ENCODE measurements at places on chromosomes 2 and 18. TPM values are rescaled to one million over a fixed set of nuclear protein-coding genes. Genes with fewer than 3 reads are reported as not detected.

GRCh38 chr2:65626831-65627230 lies 194.4 kb upstream of the SPRED2 start:
- DNase-seq: no peak

DNA sequence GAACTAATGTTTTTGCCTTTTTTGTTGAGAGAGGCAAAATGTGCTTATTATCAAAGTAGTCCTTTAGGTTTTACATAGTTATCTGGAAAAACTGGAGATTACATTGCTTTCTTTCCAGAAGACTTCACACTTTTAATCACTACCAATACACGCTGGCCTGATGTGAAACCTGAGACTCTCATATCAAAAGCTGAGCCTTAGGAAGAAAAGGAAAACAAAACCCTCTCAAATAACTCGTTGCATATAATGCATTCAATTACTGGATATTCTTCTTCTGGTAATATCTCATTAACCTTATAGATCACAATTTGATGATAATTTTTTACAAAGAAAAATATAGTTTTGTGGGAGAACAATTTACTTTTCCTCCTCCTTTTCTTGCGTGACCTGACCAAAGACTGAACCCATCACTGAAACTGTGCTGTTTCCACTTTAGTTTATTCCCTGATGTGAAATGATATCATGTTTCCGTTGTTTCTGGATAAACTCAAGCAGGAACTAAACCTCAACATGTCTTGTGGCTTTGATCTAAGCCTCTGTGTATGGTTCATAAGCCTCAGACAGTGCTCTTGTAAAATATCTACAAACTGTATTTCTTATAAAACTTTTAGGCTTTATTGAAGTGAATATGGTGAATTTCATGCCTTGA lies 332.4 kb downstream of the GULP1 start:
- no peak for DNase-seq

Gene CYRIA
- 8.2 TPM for total RNA-seq

- DNase-seq: no peak
These were observed 802.6 kb upstream of the CHAC2 start for GRCh38 chr2:52964916-52965530.

DNA sequence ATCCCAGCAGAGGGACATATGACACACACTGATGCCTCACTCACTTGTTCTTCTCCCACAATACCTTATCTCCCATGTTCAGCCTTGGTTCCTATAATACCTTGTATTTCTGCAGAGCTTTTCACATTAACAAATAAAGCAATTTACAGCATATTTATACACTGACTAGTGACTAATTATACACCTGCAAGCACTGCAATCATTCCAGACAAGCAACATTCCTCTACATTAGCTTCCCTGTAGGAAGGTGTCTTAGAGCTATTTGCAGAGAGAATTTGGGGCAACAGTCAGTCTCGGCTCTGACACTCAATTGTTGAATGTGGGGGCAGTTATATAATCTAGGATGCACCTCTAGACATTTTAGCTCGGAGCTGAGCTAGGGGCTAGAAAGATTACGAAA lies 9.5 kb upstream of the INSIG2 start:
- DNase-seq: no peak

Gene GYPC
- total RNA-seq: 26.7 TPM

GRCh38 chr2:85240055-85240454 lies 87.7 kb downstream of the TGOLN2 start:
- no peak for DNase-seq

DNA sequence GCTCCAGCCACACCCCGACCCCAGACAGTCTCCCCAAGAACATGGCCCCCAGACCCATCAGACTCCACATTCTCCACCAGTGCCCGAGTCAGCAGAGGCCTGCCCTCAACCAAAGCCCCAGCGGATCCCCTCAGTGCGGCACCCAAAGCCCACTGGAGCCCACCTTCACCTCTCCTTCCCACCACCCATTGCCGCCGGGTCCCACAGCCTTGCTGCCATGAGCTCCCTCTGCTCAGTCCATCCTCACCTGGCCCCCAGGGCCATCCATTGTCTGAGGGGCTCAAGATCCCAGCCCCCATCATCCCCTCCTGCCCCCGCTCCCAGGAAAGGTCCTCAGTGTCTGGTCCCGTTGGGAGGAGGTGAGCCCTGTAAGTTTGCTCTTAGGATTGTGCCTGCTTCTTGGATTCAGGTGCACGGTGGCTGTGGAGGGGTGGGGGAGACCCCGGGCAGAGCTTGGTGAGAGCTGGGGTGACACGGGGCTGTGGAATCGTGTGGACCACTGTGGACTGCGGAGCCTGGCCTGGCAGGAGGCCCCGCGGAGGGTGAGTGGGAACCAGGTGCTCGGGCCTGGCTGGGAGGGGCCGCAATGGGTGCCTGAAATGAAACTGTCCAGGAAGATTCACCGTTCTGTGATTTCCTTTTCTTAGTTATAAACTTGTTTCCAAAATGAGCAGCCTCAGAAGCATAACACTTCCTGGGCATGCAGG lies 32.7 kb upstream of the GPC1 start:
- DNase-seq: no peak

DNA sequence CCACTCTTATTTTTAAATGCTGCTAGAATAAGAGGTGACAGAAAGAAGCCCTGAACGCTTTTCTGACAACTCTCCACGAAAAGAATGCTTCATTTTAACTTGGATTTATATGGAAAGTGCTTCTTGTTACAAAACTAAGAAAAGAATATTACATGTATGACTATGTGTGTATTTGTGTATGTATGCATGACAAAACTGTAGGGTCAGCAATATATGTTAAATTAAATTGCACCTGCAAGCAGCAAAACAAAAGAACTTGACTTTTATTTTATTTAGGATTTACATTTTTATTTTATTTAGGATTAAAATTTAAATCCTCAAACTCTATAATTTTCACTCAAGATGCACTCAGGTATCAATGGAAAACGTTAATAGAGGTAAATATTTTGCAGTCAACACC lies 187.1 kb downstream of the NR4A2 start:
- no peak for DNase-seq

GRCh38 chr2:128303095-128303791 lies 15.4 kb downstream of the HS6ST1 start:
- no peak for DNase-seq

DNA sequence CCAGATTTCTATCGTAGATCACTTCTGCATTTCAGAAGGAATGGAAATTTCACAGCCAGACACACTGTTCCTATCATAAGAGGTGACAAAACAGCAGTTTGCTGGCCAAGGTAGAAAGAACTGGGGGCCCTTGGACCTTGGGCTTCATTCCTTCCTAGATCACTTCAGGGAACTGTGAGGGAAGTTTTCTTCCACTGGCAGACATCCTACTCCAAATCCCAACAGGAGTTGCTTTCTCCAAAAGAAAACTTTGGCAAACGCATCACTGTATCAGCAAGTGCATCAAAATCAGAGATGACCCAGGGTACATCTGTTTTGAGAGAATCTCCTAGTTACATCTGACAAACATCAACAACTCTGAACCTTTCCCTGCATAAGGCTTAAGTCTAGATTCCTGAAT lies 348.4 kb upstream of the KLHL29 start:
- DNase-seq: no peak

DNA sequence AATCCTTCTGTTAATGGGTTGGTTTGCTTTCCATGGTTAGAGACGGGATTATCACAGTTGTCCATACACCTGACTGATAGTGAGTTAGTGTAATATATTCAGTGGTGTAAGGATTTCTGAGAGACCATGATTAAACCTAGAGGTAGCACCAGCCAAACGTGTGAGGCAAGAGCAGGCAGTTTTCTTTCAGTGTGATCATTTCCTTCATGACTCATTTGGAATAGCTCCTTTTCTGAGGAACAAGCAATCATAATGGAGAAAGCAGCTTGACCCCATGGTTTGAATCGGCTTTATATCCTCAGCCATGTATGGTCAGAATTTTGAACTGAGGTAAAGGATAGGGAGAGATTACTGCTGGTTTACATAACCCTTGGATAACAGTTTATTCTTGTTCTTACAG lies 2.9 kb downstream of the MXD1 start:
- DNase-seq: no peak

Gene IL37
- not detected for total RNA-seq

Gene IL1RN
- total RNA-seq: not detected

DNA sequence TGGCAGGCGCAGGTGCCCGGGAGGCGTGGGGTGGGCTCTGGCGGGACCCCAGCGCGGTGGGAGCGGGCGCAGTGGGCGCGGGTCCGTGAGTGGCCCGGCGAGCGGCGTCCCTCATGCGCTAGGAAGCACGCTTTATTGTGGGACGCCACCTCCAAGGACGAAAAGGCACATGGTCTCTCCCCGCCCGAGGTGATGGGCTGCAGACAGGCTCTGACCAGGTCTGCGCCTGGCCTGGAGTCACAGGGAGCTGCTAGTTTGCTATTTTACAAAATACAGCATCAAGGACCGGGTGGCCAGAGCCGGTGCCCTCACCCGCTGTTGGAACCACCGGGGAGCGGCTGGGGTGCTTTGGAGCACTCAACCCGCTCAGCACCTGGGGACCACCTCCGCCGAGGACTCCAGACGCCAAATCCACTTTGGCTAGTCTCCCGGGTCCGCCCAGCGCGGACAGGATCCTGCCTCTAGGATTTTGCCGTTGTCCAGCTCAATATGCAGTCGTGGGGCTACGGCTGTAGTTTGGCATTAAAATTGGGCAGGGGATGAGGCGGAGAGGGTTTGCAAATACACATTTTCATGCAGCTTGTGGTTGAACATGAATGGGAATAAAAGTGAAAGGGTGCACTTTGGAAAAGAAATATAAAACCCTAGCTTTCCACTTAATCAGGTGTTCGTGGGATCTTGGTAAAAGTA lies 65.4 kb downstream of the LRRFIP1 start:
- DNase-seq: no peak

GRCh38 chr18:59616501-59616900 lies 80.7 kb downstream of the CCBE1 start:
- DNase-seq: no peak

DNA sequence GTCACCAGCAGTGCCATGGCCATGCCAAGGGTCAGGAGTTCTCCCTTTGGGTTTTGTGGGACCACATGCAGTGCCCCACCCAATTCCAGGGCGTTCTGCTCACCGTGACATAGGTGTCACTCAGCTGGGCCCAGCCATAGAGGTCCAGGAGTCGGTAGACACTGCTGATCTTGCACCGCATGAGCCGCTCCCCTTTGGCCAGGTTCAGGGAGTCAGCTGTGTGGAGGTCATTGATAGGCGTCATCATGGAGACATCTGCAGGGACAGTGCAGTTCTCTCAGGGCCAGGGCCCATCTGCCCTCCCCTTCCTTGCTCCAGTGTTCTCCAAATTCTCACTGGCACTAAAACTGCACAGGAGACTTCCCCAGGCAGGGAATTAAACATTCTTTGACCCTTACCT lies 71.9 kb downstream of the ADD2 start:
- no peak for DNase-seq

Gene TRABD2A
- total RNA-seq: 18.6 TPM

GRCh38 chr2:161307676-161308075 lies 549 bp upstream of the PSMD14 start:
- DNase-seq: no peak

Gene TTR
- not detected for total RNA-seq

DNA sequence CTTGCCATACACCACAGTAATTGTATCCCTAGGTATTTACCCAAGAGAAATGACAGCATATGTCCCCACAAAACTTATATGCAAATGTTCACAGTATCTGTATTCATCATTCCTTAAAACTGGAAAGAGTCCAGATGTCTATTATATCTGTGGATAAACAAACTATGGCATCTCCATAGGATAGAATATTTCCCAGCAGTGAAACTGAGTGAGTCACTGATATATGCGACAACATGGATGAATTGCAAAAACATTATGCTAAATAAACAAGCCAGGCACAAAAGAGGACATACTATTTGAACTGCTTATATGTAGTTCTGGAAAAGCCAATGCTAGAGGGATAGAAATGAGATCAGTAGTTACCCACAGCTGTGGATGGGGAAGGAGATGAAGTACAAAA lies 359.4 kb upstream of the DSEL start:
- no peak for DNase-seq

Gene HOXD12
- not detected for total RNA-seq

Gene B4GALT6
- 37.9 TPM for total RNA-seq

DNA sequence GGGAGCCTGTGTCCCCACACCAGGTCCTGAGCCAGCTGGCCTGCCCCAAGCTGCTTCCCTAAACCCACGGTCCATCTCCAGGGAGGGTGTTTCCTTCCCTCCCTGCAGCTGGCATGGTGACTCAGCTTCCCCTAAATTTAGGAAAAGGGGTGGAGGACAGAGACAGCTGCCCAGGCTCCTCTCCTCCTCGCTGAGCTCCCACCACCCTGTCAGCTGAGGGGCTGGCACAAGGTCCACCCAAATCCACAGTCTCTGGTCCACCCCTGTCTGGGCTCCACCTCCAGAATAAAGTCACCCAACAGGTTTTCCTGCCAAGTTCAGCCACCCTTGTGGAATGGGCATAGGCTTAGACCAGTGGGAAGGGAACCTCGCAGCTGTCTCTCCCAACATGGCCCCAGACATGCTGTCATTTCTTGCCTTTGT lies 156.5 kb downstream of the TNS1 start:
- DNase-seq: no peak

Measured in H1 (cell line).